Central memory CD4-positive, alpha-beta T cell (primary cell): ENCODE measurements at places on chromosomes 6 and 20.

GRCh38 chr20:41956338-41957074 is 338.3 kb upstream of the CHD6 start:
- DNase-seq, result no peak

DNA sequence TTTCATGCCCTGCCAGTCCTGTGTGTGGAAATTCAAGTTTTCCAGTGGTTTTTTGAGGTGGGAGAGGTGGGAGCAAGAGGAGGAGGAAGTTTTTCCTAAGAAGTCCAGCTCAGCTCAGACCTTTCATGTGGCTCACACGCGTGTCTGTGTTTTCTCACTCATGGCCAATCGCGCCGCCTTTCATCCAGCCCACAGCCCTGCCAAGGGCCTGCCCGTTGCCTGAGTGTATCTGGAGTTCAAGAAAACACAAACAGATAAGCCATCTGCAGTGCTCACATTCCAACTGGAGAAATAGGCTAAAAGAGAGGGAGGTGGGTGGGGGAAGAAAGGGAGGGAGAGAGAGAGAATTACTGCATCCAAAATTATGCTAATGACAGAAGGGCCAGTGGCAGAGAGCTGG is 12.6 kb upstream of the MPC1 start:
- DNase-seq, result no peak

GRCh38 chr6:117138920-117139319 is 126.4 kb upstream of the VGLL2 start:
- no peak for DNase-seq

DNA sequence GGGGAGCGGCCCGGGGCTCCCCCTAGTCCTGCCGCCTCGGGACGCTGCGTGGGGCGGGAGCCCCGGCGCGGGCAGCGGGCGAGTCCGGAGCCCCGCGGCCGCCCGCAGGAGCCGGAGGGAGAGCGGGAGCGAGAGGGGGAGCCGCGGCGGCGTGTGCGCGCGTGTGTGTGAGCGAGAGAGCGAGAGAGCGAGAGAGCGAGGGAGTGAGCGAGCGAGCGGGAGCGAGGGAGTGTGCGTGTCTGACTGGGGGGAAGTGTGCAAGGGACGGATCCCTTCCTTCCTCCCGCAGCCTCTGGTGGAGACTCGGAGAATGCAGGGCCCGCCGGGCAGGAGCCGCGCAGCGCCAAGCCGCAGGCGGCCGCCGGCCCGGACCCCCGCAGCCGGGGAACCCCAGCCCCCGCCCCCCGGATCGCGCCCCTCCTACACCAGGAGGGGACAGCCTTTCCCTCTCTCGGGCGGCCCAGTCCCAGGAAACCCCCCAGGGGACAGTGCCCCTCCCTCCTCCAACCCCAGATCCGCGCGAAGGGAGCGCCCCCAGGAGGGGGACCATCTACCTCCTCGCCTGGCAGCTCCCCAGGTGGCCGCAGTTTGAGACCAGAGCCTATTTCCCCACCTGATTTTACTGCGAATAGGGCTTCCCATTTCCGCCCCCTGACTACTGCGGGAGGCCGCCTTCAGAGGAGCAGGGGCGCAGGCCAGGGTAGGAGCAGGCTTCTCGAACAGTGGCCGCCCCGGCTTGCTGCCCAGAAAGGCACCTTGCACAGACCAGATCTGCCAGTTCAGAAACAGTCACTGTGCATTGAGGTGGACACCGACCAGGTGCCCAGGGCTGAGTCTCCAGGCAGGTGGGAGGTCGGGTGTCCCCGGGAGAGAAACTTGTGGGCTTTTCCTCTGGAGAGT is at the start of gene CDH22:
TSS of gene CDH22 (minus strand) at position 241 of the 900 bp plus-strand sequence. CDS start 57,204 bp downstream, outside the sequence.
- DNase-seq, result peak; percentile 16

- DNase-seq, result no peak
Observed at GRCh38 chr6:33147807-33148666, 44.2 kb downstream of the COL11A2 start.

DNA sequence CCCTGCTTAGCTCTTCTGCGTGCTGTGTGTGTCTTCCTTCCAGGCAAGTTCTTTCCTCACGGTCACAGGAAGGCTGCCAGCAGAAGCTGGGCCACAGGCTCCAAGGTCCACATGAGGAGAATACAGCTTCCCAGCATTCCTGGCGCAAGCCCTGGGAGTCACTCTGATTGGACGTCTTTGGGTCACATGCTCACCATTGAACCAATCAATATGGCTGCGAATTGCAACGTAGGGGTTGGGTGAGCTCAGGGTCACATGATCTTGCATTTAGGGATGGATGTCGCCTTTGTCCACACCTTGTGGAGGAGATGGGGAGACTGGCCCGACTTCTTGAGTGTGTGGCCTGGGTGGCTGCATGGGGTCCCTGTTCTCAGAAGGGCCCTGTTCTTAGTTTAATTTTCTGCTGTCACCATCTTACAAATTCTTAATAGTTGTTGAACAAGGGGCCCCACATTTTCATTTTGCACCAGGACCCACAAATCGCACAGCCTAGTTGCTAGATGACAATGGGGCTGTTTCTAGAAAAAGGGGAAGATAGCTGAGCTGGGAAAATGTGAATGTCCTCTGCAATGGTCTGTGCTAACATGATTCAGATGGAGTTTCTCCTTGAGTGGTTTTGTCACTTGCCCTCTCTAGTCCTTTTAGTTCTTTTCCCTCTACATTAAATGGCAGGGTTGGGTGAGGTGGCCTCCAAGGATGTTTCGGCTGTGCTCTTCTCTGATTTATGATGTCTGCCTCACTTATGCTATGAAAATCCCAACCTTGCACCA is 149.6 kb downstream of the CDH26 start:
- DNase-seq, result no peak

DNA sequence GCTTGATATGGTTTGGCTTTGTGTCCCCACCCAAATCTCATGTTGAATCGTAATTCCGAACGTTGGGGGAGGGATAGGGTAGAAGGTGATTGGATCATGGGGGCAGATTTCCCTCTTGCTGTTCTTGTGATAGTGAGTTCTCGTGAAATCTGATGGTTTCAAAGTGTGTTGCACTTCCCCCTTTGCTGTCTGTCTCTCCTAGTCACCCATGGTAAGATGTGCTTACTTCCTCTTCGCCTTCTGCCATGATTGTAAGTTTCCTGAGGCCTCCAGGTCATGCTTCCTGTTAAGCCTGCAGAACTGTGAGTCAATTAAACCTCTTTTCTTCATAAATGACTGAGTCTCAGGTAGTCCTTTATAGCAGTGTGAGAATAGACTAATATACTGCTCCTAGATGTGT is 19.9 kb downstream of the PFDN4 start:
- no peak for DNase-seq

DNA sequence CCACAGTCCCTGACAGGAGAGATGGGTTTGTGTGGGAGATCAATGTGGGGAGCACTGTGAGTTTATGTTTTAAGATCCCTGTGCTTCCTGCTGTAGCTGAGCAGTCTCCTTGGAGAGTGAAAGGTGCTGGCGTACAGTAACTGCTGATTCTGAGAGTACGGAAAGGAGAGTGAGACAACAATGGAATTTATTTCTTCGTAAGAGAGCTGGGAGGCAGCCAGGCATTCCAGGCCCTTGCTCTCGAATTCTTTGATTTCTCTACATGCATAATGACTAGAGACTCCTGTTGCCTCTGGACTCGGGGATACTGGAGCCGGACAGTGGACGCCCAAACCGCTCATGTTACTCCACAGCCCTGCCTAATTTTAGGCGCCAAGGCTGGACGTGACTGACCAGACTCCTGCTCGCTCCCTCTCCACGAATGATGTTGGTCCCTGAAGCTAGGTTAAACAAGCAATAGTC is 131.0 kb upstream of the PHACTR1 start:
- no peak for DNase-seq

- no peak for DNase-seq
Observed at GRCh38 chr6:33716890-33717632, 5.6 kb upstream of the UQCC2 start.

DNA sequence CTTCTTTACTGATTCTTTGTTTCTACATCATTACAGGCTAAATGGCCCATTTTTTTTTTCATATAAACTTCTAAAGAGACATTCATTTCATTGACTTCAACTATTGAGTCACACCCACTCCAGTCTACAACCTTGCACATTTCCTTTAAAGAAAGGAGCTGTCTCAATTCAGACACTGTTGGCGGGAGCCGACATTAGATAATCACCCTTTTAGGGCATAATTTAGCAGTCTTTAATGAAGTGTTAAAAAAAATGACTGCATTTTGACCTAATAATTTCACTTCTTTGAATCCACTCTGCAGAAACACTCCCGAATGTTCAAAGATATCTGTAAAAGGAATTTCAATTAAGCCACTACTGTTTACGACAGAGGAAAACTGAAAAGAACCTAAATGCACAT is 1.5 kb downstream of the EPM2A start:
- DNase-seq, result no peak

GRCh38 chr6:29509239-29509638 is 21.5 kb upstream of the MAS1L start:
- no peak for DNase-seq

- DNase-seq, result no peak
Observed at GRCh38 chr6:98203170-98203806, 631.1 kb upstream of the POU3F2 start.

- DNase-seq, result no peak
Observed at GRCh38 chr6:52336919-52337561, 24.9 kb upstream of the PAQR8 start.

DNA sequence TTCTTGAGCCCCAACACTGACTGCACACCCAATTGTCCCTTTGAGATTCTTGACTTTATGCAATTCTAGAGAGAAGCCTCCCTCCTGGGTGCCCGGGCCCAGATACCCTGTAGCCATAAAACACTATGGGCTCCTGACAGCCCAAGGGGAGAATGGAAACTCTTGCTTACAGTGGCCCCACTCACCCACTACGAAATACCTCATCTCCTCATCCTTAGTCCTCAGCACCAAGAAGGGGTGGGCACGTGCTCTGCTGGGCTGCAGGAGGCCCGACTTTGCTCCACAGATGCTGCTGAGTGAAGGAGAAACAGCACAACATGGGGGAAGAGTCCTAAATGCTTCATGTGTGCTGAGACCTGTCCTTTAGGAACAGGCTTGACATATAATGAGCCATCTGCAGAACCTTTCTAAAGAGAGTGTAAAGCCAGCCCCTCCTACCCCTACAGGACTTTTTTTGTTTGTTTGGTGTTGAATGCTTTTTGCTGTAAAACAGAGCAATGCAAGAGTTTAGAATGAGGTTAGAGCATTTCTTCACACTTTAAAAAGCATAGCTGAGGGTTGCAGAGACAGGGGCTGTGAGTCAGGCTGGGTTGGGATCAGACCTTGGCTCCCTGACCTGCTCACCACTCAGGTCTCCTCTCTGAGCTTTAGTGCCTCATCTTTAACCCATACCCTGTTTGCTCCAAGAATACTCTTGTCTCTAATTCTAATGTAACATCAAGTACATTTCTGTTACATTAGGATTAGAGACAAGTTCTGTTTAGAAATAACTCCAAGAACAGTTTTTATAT is 17.6 kb upstream of the SIRPG start:
- DNase-seq, result no peak

- DNase-seq, result no peak
Observed at GRCh38 chr20:33561692-33562601, 72.1 kb downstream of the CBFA2T2 start.

GRCh38 chr20:9093218-9093957 is 24.5 kb downstream of the PLCB4 start:
- no peak for DNase-seq

DNA sequence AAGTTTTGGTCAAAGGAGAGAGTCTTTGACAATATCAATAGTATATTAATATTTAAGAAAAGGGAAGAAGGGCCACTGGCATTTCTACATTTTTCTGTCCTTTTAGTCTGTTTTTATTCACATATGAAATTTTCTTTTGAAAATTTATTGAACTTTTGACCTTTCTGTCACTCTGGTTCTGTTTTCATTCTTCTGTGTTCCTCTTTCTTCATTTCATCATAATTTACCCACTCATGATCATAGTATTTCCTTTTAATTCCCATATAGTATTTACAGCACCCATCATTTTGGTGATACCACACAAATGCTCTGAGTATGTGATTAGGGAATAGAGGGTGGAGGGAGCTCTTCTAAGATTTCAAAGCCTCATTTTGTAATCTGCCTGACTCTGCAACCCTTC is 142.8 kb downstream of the GJA1 start:
- DNase-seq, result no peak

DNA sequence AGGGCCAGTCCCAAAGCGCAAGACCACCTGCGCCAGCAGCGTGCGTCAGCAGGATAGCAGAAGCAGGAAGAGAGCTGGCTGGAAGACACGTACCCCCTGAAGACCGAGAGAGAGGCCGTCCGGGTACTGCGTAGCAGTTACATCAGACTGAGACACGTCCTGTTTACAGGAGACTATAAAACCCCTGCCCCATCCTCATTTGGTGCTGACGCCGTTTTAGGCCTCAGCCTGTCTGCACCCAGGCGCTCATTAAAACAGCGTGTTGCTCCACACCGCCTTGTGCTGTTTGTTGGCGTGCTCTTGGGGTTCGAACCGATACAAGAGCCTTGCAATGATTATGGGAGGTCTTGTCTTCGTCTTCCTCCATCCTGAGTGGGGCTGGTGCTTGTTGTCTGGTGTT is 31.8 kb upstream of the ULBP3 start:
- DNase-seq, result no peak

DNA sequence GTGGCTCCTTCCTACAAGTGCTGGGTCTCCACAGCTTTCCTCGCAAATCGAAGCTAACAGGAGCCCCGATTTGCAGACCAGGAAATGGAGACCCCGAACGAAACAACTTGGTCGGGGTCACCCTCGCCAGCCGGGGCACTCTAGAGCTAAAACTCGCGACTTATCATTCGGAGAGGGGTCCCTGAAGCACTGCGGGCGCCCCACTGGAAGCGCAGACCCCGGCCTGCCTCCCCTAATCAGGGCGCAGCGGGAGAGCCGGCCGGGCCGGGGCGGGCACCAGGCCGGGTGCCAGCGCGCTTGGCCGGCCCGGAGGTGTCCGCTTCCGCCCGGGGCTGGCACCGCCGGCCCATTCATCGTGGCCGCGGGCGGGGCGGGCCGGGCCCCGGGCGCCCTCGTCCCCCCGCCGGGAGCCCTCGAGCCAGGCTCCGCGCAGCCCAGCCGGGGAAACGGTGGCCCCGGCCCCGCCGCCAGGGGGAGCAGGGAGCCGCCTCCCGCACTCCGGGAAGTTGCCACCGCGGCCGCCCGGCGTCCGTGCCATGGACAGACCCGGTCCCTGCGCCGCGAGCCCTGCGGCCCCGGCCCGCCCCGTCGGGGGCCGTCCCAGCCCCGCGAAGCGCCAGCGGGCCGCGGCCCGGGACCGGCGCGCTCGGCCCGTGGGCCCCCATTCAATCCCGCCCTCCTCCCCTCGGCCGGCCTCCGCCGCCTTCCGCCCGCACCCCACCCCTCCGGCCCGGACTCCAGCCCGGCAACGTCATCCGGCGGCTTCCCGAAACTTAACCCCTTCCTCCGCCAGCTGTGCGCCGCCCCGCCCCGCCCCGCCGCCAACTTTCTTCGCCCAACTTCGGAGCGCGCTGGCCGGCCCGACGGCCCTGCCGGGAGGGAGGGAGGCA is 961 bp downstream of the RRBP1 start:
- peak; percentile 70 for DNase-seq
